ENCODE measurements at places on chromosomes 5 and 9.

DNA sequence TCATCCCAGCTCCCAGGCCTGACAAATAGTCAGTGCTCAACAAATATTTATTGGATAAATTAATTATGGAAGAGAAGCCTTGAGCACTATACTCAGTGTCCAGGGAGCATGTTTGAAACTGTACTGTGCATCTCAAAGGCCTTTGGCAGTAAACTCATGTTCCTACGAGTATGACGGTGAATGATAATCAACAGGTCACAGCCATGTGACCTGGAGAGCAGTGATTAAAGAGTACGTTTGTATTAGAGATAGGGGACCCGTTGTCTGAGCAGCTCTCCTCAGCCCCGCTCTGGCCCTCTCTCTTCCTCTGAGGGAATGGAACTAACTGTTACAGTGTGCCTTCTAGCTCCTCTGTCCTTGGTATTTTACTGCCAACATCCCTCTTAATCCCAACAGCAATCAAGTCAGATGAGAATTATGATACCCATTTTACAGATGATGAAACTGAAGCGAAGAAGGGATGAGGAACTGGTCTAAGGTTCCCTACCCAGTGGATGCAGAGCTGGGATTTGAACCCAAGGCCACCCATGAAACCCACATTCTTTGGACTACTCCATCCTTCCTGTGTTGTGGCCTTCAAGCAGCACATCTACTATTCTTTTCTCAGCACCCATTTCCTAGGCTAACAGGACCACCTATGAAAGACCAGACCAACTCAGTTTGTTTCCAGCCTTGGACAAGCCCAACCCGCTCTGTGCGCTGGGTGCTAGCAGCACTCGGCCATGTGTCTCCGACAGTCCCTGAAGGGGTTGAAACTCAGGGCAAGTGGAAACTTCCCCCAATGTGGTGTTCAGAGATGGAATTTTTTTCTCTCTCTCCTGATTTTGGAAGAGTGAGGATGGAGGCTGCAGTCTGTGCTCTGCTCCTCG is 34.9 kb downstream of the SPRY4 start:
- no peak for DNase-seq

GRCh38 chr5:204966-205670 is 12.8 kb downstream of the CCDC127 start:
- no peak for DNase-seq

GRCh38 chr9:110880189-110880588 is 158.1 kb downstream of the LPAR1 start:
- DNase-seq, result no peak

- no peak for DNase-seq
These were observed 215.0 kb upstream of the IER5L start for GRCh38 chr9:129393064-129393463.

DNA sequence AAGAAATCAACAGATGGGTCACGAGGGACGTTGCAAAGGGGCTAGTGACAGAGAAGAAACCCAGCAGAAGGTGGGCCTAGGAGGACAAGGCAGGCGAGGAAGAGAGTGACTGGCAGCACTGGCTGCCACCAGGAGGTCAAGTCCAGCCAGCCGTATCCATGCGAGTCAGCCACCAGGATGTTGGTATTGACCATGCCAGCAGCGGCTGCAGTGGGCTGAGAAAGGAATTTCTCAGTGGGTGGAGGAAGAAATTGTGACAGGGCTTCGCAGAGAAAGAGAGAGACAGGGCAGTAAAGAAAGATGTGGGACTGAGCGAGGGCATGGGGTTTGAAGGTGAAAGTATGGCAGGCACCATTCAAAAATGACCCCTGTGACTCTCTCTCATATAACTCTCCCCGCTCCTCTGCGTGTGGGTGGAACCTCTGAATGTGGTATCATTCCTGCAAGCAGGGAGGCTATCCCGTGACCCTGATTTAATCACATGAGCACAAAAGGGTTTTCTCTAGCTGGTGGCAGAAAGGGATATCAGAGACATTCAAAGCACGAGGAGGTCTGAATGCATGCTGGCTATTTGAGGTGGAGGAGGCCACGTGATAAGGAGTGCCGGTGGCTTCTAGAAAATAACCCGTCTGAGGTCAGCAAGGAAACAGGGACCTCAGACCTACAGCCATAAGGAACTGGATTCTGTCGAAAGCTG is 45.4 kb upstream of the FBXW11 start:
- no peak for DNase-seq

GRCh38 chr5:181063514-181063913 is 23.4 kb downstream of the BTNL9 start:
- no peak for DNase-seq

DNA sequence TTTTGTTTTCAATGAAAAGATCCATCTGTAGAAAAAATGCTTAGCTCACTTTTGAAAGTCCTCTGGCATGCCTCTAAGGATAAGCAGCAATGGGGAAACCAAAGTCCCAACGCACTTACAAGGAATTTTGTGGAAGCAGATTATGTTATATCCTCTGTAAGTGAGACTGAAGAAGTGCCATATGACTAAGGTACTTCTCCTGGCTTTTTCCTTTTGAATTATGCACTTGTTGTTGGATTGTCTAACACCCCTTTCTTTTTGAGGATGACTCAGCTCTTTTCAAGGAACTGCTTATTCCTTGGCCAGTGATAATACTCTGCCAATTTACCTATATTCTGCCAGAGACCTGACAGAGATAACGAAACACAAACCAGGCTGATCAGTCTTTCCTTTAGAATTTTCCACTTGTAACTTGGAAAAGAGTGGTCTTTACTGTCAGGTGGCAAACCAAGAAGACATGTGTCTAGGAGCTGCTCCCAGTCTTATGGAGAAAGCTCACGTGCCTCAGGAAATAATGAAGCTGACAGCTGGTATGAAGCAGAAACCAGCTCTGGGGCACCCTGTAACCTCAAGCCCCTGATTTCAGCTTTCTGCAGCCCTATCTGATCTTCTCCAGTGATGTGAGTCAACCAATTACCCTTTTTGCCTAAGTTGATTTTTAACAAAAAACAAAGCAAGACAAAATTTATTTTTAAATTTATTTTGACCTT is 290.8 kb upstream of the FBXL7 start:
- DNase-seq, result no peak

GRCh38 chr9:136439481-136440408 is at the start of gene INPP5E:
Gene INPP5E (minus strand): TSS chr9:136439845. CDS start chr9:136439419, 426 bp downstream.
- DNase-seq, result peak; percentile 83

GRCh38 chr5:174307656-174308271 is 262.3 kb downstream of the NSG2 start:
- no peak for DNase-seq

GRCh38 chr5:139386050-139386438 is 2.9 kb upstream of the SLC23A1 start:
- no peak for DNase-seq

GRCh38 chr5:9151684-9152427 is 394.0 kb downstream of the SEMA5A start:
- DNase-seq, result no peak

DNA sequence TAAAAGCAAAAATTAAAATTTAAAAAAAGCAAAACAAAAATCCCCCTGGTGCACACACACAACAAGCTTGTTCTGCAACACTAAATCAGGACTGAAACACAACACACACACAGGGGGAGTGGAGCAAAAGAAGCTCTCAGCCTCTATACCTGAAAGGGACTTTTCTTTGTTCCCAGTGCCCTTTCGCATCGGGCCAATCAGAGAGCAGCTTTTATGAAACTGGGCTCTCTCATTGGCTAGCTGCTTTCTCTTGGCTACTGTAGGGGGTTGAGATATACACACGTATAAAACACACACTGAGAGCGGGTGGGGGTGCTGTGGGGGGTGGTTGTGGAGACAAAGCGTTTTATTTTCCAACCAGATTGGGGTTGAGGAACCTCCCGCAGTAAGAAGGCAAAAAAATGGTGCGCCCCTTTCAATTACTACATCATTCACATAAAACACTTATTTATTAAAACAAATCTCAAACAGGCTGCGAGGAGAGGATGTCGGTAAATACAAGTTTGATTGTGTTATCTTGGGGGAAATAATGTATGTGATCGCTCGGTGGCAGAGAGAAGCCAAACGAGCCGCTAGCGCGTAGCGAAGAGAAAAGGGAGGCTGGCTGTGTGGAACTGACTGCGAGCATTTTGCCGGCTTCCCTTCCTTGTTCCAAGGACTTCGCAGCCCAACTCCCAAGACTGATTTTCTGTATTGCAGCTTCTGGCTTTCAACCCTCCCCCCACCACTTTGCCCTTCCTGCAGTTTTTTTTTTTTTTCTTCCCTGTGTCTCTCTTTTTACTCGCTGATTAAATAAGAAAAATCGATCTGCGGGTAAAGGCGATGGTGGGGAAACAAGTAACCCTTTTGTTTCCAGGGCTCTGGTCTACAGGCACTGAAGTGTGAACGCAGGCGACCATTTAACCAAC is 2.5 kb upstream of the ZNF608 start:
- peak; percentile 96 for DNase-seq

- DNase-seq, result no peak
These were observed 81.4 kb downstream of the SPATA31C2 start for GRCh38 chr9:88056876-88057275.

DNA sequence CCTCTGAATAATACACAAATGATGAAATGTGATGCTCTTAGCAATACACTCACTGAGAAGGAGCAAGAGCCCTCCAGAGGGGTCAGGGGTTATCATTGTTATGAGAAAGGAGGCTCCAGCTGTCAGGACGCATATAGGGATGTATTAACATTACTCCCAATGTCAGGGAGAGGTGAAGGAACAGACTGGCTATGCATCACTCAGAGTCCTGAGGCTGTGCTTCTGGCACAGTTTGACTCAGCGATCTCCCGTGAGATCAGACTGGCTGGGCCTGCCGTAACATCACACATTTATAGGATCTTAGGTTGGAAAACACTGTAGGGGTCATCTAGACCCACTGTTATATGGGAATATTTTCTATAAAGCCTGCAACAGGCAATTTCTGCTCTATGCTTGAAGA is 226.5 kb upstream of the GLRA1 start:
- DNase-seq, result no peak

DNA sequence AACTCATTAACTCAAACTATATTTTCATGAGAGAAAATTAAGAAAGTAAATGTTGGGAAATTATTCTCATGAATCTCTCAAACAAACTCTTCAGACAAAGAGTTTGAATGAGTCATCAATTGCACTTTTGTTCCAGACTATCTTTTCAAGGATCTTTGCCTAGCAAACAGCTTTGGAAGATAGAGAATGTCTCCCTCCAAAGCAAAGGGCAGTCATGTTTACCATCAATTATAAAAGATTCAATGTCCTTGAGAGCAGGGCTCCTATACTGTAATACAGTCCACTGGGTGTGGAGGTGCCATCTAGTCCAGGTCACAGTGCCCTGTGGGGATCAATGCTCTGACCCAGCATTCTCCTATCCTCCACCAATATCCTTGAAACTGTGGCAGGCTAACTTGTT is 1429.3 kb downstream of the EFNA5 start:
- DNase-seq, result no peak

- DNase-seq, result no peak
These were observed 68.5 kb upstream of the TTC23L start for GRCh38 chr5:34770486-34770885.

DNA sequence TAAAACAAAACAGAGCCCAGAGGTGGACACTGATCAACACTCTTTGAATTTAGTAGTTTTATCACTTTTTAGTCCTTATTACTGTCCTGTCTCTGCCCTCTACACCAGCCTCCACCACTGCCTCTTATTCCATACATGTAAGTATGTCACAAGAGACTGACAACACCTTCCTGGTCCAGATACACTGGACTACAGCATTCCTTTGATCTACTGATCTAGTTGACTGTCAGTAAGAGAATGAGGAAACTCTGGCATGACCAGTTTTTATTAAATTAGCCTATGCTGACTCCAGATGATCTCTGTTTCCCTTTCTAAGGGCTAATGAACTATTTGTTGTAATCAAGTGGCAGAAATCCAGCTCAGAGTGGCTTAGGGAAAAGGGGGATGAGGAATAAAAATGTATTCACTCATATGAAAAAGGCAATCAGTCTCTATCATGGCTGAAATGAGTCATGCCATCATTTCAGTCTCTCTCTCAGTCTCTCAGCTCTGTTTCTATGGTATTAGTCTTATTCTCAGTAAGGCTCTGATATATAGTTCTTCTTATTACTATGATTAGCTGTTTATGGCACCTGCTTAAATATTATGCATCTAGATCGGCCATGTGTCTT is 5.5 kb downstream of the ARHGEF37 start:
- DNase-seq, result no peak

DNA sequence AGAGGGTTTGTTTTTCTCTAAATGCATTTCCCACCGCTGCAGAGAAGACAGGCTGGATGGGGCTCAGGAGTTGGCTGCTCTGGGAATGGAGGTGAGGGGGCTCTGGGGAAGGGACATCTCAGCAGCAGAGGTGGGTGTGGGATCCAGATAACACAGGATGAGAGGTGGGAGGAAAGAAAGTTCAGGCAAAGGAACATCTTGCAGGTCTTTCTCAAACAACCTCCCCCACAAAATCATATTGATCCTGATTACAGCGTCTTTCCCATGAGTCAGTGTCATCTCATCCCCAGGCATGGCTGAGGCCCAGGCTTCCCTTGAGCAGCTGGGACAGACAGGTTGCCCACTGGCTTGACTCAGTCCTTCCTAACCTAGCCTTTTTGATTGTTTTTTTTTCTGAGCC is 11.3 kb upstream of the ACSL6 start:
- no peak for DNase-seq

- DNase-seq, result no peak
These were observed 209.7 kb downstream of the DIRAS2 start for GRCh38 chr9:90432951-90433350.

DNA sequence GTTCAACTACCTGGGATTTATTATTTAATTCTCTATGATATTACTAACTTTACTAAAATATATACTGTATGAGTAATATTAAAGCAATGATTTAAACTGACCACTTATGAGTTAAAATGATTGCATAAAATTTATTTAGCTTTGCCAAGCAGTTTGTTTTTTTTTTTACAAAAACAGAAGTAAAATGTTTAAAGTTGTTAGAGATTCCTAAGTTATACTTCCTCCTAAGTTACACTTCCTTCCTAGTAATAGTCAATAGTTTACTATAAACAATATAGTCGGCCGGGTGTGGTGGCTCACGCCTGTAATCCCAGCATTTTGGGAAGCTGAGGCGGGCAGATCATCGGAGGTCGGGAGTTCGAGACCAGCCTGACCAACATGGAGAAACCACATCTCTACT is 23.7 kb upstream of the LRRC19 start:
- DNase-seq, result no peak

GRCh38 chr9:114500697-114501292 is 4.5 kb downstream of the WHRN start:
- DNase-seq, result no peak

GRCh38 chr9:95826183-95826838 is 49.2 kb upstream of the ERCC6L2 start:
- no peak for DNase-seq

GRCh38 chr5:6926491-6927038 is 213.3 kb downstream of the TENT4A start:
- no peak for DNase-seq

GRCh38 chr9:71626395-71626794 is 141.9 kb downstream of the CEMIP2 start:
- DNase-seq, result no peak
